ENCODE measurements at places on chromosomes 1 and 21. TPM values are rescaled to one million over a fixed set of nuclear protein-coding genes. Genes with fewer than 3 reads are reported as not detected.

F13B gene
- total RNA-seq: not detected

TNNI3K gene
- total RNA-seq: 0.33 TPM

TACSTD2 gene
- 11.3 TPM for total RNA-seq

NTMT2 gene
- total RNA-seq: not detected

ACTN2 gene
- not detected for total RNA-seq

CD247 gene
- total RNA-seq: not detected

IVL gene
- total RNA-seq: not detected

TARBP1 gene
- 14.4 TPM for total RNA-seq

DNM3 gene
- 1.5 TPM for total RNA-seq
